GM23248 (cell line): ENCODE measurements at places on chromosomes 1 and 21. TPM values are rescaled to one million over a fixed set of nuclear protein-coding genes. Genes with fewer than 3 reads are reported as not detected.

Gene OR2T2
- polyA plus RNA-seq = not detected in 2 replicates

Gene TMEM82
- not detected in 2 replicates for polyA plus RNA-seq

Gene GON4L
- 24.9 and 30.3 TPM in 2 replicates for polyA plus RNA-seq

Gene STRIP1
- polyA plus RNA-seq = 21.3 and 24.4 TPM in 2 replicates

Gene PSRC1
- 11.6 and 15.3 TPM in 2 replicates for polyA plus RNA-seq

Gene TMEM35B
- 104 and 114 TPM in 2 replicates for polyA plus RNA-seq

Gene OLIG1
- not detected in 2 replicates for polyA plus RNA-seq

Gene ARHGAP30
- polyA plus RNA-seq = 0.21 and 0.29 TPM in 2 replicates
